Kidney epithelial cell (primary cell): ENCODE measurements at places on chromosomes 4 and X.
A peak's percentile ranks its signal among the peaks of the same experiment; 100 is the strongest.

GRCh38 chrX:10714531-10714930 is 94.1 kb upstream of the MID1 start:
- DNase-seq, result no peak

DNA sequence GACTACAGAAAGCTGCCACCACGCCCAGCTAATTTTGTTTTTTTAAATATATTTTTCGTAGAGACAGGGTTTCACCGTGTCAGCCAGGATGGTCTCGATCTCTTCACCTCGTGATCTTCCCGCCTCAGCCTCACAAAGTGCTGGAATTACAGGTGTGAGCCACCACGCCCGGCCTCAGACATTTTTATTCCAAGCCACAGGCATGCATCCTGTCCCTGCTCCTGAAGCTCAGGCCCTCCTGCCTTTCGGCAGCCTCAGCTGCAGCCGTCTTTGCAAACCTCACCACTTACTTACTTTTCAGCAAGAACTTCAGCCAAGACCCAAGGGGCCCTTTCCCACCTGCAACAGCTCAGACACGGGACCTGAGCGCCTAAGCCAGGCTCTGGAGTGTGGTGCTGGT is 26.0 kb downstream of the FAM53A start:
- DNase-seq, result no peak

GRCh38 chr4:99404595-99405287 is 30.4 kb downstream of the ADH7 start:
- DNase-seq, result peak; percentile 77

DNA sequence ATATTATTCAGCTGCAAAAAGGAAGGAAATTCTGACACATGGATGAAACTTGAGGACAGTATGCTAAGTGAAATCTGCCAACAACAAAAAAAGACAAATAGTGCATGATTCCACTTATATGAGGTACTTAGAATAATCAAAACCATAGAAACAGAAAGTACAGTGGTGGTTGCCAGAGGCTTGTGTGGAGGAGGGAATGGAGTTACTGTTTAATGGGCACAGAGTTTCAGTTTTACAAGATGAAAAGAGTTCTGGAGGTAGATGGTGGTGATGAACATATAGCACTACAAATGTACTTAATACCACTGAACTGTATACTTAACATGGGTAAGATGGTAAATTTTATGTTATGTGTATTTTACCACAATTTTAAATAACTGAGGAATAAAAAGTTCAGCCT is 212.0 kb upstream of the KLF3 start:
- DNase-seq, result no peak

GRCh38 chr4:55347610-55348228 is 1.7 kb downstream of the SRD5A3 start:
- no peak for DNase-seq

GRCh38 chr4:162782096-162782777 is 384.5 kb downstream of the NAF1 start:
- no peak for DNase-seq

DNA sequence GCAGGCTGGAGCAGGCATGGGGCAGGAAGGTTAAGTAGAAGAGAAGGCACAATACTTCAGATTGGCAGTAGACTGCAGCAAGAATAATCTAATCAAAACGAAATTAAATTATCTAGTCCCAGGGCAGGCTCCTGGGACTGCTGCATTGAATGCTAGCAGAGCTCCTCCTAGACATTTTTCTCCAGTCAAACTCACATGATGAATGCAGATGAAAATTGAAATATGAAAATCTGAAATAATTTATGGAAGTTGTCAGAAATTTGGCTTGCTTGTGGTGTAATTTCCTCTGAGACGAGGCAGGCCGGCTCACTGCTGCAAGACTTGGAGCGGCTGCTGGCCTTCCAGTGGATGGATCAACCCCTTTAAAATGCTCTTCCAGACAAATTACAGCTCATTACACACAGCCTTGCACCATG is 78.0 kb upstream of the TMEM33 start:
- no peak for DNase-seq

DNA sequence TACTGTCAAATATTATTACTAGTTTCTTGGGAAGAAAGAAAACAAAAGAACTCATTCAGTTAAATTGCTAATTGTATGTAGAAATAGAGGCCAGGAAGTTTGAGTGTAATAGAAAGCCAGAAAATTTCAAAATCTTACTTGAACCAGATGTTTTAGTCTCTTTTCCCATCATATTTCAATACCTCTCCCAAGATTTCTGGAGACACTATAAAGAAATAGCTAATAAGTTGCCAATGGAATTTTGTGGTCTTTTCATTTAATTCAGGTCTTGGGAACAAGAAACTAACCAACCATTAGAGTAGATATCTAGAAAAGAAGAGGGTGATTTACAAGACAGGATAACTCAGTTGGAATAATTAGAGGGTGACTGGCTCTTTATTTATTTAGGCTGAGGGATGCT is 112.2 kb downstream of the AGTR2 start:
- no peak for DNase-seq

DNA sequence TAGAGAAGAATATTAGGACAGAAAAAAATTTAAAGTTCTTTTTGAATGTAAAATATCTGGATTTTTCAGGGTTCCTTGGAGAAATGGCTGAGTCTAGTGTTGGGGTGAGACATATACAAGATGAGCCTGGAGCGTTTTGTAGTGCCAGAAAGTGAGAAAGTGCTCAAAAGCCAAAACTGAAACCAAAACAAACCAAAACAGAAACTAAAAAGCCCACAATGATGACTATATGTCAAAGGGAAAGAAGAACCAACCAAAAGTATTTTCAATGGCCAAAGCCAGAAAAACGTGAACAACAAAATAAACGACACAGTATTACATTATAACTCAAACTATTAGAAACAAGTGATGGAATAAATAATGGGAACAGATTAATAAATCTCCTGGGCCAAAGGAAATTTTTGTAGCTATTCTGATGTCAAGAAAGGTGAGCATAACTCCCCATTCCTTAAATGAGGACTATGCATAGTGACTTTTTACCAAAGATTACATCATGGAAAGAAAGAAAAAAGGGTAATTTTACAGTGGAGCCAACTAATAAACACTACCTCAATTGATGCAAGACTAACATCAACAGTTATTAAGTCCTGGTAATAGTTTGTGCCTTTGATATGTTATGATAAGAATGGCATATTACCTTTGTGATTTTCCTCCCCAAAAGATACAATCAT is 1137.6 kb downstream of the C4orf33 start:
- DNase-seq, result no peak

DNA sequence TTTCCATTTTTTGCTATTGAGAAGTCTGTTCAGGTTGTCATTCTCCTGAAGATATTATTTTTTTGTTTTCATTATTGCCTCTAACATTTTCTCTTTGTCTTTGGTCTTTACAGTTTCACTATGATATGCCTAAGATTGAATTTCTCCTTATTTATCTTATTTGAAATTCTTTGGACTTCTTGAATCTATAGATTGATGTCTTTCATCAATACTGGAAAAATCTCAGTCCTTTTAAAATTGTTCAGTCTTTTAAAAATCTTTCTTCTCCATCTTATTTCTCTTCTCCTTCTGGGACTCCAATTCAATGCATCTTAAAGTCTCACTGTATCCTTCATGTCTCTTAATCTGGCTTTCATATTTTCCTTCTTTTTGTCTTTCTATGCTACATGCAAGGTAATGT is 86.7 kb downstream of the KIT start:
- no peak for DNase-seq

GRCh38 chr4:7237873-7238272 is 45.5 kb downstream of the SORCS2 start:
- DNase-seq, result no peak

DNA sequence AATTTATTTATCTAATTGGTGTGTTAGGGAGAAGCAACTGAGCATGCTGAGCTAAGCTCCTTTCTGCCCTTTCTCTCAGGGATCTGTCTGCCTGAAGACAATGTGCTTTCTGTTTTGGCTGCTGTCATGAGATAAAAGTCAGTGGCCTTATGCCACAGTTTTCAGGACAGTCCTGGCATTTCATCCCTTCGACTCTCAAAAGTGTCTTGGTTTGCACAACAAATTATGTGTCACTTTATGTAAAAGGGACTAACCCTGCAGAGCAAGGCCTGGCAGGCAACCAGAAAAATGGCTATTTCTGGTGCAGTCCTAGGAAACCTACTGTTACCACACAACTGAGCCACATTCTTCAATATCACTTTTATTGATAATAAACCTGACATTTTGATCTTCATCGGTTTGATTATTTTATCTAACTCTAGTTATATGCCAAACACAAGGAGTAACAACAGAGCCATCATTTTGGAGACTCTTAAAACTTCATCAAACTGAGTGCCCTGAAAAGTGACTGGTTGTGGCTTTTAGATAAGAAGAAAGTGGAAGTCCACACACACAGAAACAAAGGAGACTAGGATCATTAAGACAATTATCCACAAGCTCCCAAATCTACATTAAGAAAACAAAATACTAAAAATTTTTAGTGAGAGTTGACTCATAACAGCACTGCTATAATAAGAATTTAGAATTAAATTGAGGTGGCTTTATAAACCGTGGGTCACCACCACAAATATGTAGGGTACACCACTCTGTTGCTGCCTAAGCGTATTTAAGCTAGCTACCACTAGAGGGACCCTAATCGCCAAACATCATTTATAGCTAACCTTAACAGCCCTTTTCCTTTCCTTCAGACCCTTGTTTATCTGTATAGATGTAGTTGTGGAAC is 95.9 kb upstream of the PTPN13 start:
- DNase-seq, result no peak

GRCh38 chrX:151633157-151633556 is 62.1 kb upstream of the PRRG3 start:
- no peak for DNase-seq

- peak; percentile 83 for DNase-seq
Observed at GRCh38 chr4:184688447-184688846, 38.9 kb downstream of the PRIMPOL start.

DNA sequence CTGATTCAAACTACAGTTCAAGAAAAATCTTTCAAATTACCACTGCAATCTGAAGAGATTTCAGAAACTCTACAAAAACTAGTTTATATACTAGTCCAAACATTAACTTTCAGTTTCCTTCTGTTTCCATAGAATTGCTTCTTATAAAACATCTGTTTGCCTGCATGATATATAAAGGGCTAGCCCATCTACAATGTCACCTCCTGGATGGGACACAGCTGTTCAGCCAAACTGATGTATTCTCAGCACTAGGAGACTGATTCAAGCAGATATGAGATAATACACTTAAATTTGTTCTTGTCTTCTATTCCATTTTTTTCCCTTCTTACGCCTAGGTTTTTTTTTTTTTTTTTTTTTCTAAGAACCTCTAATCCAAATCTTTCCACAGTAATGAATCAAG is 1569.7 kb upstream of the IGFBP7 start:
- DNase-seq, result no peak

- DNase-seq, result no peak
Observed at GRCh38 chrX:1525583-1526355, 11.2 kb downstream of the P2RY8 start.

DNA sequence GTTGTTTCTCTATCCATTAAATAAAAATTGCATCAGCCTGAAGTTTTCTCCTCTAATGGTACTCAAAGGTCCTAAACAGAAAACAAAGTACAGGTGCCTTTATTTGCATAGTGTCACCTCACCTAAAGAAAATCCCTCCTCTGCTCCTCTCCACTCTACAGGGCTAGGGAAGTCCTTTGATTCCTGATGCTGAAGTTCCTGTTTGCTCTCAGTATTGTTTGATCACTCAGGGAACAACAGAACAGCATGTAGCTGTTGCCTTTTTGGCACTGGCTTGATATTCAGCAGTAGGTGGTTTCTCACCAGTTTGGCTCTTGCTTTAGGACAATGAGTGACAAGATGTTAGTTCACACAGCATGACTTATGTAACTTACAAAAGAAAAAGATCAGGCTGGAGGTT is 156.2 kb upstream of the SLC7A11 start:
- no peak for DNase-seq

DNA sequence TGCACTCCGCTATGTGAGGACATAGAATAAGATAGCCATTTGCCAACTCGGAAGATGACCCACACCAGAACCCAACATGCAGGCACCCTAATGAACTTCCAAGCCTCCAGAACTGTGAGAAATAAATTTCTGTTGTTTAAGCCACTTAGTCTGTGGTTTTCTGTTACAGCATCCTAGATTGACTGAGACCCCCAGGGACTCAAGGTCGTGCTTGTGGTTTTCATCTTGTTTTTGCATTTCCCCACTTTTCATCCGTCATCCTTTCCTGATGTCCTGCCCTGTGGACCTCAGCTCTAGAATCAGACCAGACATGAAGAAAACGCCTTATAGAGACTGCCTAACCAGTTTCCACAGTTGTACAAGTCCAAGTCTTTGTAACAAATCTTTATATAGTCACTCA is 54.4 kb downstream of the MCUB start:
- no peak for DNase-seq

- DNase-seq, result no peak
Observed at GRCh38 chr4:70099206-70099605, 49.0 kb downstream of the HTN1 start.

DNA sequence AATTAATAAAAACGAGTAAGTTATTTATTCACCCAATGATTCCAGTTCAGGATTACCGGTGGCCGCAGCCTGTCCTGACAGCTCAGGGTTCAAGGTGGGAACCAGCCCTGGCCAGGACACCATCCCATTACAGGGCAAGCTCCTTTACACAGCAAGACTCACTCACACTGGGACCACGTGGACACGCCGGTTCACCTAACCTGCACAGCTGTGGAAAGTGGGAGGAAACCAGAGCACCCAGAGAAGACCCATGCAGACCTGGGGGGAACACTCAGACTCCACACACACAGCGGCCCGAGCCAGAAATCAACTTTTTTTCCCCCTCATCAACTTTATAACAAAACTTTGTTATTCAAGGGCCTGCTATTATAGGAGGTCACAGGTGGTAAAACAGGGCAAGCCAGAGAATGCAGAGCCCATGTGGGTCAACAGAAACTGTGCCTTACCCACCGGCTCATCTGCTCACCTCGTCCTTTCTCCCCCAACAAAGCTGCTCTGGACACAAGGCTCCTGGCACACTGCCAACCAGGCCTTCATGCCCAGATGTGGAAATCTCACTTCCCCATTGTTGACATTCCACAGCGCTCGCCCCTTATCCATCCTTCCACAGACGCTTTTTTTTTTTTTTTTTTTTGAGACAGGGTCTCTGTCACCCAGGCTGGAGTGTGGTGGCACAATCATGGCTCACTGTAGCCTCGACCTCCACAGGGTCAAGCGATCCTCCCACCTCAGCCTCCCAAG is 8.0 kb upstream of the ODAPH start:
- no peak for DNase-seq

- no peak for DNase-seq
Observed at GRCh38 chr4:8910822-8911315, 39.2 kb upstream of the HMX1 start.

- DNase-seq, result no peak
Observed at GRCh38 chr4:7627251-7628250, 192.8 kb upstream of the PSAPL1 start.

DNA sequence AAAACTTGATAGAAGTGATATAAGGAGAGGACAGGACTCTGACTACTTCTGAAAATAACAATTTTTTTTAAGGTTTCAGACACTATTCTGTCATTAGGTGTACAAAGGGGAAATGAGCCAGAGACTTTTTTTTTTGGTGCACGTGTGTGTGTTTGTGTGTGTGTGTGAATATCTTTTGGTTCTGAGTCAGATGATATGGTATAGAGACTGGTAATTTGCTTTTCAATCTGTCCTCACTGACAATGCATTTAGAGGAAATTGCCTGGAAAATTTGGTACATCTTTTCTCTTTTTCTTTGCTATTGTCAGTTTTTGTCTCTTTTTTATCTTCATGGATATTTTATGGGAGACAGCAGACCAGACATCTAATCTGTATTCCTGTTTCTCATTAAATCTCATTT is 59.3 kb downstream of the DDIT4L start:
- DNase-seq, result no peak
